ENCODE measurements at places on chromosomes 7 and 10.

- no peak for DNase-seq
Observed at GRCh38 chr7:122553761-122554160, 145.2 kb downstream of the RNF133 start.

GRCh38 chr10:21993360-21994001 lies 10.0 kb downstream of the DNAJC1 start:
- DNase-seq = no peak

GRCh38 chr7:55515569-55516279 lies 56.6 kb downstream of the VOPP1 start:
- DNase-seq = no peak

DNA sequence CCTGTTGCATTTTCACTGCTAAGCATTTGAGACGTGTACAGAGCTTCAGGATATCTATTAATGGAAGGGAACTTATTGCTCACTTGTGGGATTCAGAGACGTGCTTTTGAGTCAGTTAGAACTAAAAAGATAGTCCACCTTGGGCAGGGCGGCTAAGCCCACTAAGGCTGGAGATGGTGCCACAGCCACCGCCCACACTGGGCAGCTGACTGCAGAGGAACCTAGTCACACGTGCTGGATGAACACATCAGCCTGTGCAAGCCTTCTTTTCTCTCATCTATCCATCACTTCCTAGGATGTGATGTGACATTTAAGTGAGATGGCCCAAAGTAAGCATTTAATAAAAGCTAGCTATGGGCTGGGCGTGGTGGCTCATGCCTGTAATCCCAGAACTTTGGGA lies 78.0 kb downstream of the PTPRE start:
- no peak for DNase-seq

GRCh38 chr7:23475576-23475839 lies 5.2 kb upstream of the IGF2BP3 start:
- no peak for DNase-seq

DNA sequence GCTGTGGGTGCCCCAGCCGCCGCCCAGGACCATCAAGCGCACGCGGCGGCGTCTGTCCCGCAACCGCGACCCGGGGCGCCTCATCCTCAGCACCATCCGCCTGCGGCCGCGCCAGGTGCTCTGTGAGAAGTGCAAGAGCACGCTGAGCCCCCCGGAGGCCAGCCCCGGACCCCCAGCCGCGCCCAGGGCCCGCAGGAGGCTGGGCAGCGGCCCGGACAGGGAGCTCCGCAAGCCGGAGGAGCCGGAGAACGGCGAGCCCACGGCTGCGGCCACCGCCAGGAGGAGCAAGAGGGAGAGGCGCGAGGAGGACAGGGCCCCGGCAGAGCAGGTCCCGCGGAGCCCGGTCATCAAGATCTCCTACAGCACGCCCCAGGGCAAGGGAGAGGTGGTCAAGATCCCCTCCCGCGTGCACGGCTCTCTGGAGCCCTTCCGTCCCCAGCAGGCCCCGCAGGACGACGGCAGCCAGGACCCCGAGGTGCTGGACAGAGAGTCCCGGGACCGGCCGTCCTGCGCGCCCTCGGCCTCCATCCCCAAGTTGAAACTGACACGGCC lies 8.0 kb downstream of the PWWP2B start:
- no peak for DNase-seq

DNA sequence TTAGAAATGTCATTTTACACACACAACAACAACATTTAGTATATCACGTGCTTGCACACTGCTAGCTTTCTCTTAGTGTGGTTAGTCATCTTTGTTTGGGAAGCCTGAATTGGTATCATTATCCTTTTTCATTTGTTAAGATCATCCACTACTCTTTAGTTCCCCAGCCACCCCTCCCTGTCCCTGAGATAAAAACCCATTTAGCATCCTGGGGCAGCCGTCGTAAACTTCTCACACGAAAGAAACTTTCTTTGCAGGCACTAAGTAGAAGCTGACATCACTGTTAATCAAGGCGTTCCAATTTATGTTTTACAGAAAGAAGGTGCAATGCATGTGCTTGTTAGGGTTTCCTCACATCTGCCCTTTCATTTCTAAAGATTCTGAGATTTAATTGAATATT lies 475.1 kb upstream of the FZD8 start:
- no peak for DNase-seq

DNA sequence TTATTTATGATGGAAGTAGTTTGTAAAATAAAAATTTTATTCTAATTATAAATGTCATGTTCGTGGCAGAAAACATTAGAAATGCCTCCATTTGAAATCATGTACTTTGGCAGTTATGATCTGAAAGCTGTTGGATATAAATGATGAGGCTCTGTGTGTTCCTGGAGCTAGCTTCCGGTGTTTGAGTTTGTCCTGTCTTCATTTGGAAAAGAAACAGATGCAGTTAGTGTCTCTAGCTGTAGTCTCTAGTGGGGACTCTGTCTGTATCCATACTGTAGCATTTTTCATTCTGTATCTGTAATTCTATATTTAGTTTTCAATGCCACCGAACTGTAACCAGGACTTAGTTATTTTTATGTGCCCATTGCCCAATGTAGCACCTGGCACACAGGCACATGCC lies 197.0 kb upstream of the FZD1 start:
- no peak for DNase-seq

DNA sequence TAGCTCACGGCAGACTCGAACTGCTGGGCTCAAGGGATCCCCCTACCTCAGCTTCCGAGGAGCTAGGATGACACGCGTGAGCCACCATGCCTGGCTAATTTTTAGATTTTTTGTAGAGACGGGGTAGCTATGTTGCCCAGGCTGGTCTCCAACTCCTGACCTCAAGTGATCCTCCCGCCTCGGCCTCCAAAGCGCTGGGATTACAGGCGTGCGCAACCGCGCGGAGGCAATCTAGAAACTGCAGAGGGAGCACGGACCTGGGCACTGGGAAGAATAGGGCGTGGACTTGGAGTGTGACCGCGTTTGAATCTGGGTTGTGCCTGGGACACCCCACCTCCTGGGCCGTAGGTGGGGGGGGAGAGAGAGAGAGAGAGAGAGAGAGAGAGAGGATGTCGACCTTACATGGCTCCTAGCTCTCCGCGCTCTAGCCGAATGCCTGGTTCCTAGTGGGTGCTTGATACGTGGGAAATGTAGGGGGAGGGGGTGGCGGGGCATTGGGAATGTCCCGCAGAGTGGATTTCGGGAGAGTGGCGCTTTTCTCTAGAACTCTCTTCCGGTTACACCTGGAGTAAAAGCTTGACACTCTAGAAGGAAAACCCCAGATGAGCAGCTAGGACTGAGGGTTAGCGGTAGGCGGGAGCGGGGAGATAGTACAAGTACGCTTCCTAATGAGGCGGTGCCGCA lies 1.2 kb upstream of the MAP3K8 start:
- no peak for DNase-seq

- no peak for DNase-seq
Observed at GRCh38 chr7:11650030-11650429, 182.0 kb downstream of the THSD7A start.

- no peak for DNase-seq
Observed at GRCh38 chr10:128642023-128642422, 515.8 kb upstream of the MKI67 start.

- no peak for DNase-seq
Observed at GRCh38 chr10:58502956-58503355, 9.7 kb upstream of the BICC1 start.

GRCh38 chr10:30816820-30817171 lies 187.2 kb upstream of the LYZL2 start:
- DNase-seq = no peak

- no peak for DNase-seq
Observed at GRCh38 chr10:122297583-122297982, 26.5 kb downstream of the BTBD16 start.

DNA sequence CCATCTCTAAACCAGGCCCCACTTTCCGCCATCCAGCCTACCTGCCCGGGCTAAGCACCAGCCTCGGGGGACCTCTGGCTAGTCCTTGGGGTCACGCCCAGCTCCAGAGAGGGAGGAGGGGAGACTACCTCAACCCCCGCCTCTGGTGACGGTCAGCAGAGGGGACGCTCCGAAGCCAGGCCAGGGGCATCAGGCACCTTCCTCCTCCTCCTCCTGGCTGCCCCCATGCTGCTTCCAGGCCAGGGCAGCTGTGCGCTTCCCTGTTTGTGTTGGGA lies 4.0 kb upstream of the SMARCD3 start:
- no peak for DNase-seq

DNA sequence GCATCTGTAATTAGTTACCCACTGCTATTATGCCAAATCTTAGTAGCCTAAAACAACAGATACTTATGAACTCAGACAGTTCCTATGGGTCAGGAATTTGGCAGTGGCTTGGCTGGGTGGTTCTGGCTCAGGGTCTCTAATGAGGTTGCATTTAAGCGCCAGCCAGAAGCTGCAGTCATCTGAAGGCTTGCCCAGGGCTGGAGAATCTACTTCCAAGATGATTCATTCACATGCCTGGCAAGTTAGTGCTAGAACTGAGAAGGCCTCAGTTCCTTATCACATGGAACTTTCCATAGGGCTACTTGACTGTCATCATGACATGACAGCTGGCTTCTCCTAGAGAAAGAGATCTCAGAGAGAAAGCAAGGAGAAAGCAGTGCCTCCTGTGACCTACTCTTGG lies 121.3 kb downstream of the AVL9 start:
- no peak for DNase-seq

DNA sequence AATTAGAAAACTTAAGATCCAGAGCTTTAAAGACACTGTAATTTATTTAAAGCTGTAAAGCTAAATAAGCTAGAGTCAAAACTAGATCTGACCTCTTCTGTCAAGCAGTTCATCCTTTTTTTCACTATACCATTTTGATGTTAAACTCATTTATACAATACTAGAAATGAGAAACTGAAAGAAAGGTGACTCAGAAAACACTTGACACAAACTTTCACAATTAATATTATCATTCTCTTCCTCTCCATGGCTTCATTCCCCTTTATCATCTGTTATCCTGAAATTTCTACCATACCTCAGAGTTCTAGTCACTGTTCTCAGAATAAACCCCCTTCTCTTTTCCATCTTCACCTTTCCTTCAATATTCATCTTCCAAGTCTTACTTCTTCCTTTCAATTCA lies 1.3 kb downstream of the FIGNL1 start:
- no peak for DNase-seq

DNA sequence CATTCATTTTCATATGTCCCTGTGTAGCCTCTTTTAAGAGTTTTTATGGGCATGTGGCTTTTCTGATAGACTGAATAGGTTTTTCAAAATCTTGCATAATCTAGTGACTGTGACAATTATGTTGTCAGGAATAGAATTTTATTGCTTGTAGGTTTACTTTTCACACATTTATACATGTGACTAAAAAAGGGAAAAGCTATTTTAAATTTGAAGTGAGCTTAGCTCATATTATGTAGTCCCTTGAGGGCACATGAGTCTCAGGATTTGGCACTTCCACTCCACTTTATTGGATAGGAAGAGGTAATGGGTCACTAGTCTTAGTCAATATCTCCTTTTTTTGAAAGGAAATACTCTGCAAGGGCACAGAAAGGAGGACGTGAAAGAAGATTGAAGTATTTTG lies 247.3 kb downstream of the SUGCT start:
- DNase-seq = no peak

DNA sequence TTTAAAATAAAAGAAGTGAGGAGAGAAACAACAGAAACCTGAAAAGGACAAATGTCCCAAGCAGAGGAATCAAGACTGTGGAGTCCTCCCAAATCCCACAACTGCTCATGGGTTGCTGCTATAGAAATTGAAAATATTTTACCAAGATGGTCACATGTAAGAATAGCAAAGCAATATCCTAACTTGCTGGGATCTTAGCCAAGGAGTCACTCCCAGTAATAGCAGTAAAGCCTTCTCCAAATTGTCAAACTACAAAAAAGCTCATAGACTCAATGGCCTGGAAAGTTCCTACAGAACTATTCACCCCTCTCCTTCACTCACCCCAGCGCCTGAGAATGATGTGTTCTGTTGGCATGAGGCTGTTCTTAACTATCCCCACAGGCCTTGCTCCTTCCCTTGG lies 186.5 kb downstream of the ELMO1 start:
- DNase-seq = no peak

DNA sequence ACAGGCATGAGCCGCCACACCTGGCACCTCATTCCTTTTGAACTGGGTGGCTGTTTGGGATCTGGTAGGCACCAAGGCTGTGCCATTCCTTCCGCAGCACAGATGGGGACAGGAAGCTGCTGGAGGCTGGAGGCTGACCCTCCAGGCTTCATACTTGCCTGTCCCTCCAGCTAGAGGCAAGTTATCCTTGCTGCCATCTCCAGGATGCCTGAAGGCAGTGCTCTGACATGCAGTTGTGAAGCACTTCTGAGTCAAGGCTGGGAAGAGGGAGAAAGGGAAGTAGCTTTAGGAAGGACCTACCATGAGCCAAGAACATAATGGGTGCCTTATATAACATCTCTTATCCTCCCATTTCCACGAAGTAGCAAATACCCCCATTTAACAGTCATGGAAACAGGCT lies 9.5 kb downstream of the MARVELD1 start:
- no peak for DNase-seq

- no peak for DNase-seq
Observed at GRCh38 chr10:50410066-50410811, 158.9 kb upstream of the ASAH2 start.

GRCh38 chr7:92133133-92133736 lies 1.0 kb downstream of the CYP51A1 start:
- DNase-seq = no peak

- no peak for DNase-seq
Observed at GRCh38 chr7:22499044-22499443, 944 bp downstream of the STEAP1B start.

GRCh38 chr10:73228247-73228646 lies 18.8 kb downstream of the DNAJC9 start:
- DNase-seq = no peak

DNA sequence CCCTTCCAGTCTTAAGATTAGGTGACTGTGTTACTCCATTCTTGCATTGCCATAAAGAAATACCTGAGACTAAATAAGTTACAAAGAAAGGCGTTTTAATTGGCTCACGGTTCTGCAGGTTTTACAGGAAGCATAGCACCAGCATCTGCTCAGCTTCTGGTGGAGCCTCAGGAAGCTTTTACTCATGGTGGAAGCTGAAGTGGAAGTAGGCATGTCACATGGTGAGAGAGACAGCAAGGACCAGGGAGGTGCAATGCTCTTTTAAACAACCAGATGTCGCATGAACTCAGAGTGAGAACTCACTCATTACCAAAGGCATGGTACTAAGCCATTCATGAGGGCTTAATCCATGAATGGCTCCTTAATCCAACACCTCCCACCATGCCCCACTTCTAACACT lies 34.0 kb upstream of the TMEM273 start:
- no peak for DNase-seq

GRCh38 chr10:132482090-132482800 lies 55.3 kb upstream of the INPP5A start:
- DNase-seq = no peak

Measured in NCI-H2107 (cell line).